Activated gamma-delta T cell treated with anti-CD3 and anti-CD28 coated beads, Interleukin-2, amount 50 U/mL, for 16 hours (primary cell): ENCODE measurements at places on chromosomes 13 and 19.

DNA sequence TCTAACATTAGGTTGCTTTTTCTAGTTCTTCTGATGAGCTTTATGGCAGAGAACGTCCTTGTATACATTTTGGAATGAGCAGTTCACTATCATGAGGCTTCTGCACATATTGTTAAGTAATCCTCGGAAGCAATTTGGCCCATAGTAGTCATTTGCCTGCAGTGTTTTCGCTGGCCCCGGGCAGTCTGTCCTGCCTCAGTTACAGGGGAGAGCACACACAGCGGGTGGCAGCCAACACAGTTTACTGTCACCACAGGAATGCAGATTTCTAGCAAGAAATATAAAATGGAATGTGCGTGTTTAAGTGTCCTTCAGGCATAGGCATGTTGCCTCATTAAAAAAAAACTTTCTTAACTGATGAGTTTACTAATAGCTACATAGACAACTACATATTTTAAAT is 71.5 kb upstream of the GJB6 start:
- no peak for DNase-seq

DNA sequence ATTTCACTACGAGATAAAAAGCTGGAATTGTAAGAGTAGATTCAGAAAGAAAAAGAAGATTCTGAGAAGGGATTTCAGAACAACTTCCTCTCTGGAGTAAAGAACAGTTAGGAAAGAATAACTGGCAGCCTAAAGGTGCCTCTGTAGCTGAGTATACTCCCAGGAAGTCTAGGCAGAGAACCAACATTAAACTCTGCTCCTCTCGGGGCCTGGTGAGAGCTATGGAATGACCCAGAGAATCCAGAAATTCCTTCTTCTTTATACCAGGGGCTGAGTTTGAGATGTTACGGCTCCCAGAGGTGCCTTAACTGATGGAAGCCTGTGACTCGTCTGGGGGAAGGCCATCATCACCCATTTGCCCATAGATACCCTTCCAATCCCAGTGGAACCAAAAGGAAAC is 39.1 kb downstream of the FAM216B start:
- DNase-seq = no peak

DNA sequence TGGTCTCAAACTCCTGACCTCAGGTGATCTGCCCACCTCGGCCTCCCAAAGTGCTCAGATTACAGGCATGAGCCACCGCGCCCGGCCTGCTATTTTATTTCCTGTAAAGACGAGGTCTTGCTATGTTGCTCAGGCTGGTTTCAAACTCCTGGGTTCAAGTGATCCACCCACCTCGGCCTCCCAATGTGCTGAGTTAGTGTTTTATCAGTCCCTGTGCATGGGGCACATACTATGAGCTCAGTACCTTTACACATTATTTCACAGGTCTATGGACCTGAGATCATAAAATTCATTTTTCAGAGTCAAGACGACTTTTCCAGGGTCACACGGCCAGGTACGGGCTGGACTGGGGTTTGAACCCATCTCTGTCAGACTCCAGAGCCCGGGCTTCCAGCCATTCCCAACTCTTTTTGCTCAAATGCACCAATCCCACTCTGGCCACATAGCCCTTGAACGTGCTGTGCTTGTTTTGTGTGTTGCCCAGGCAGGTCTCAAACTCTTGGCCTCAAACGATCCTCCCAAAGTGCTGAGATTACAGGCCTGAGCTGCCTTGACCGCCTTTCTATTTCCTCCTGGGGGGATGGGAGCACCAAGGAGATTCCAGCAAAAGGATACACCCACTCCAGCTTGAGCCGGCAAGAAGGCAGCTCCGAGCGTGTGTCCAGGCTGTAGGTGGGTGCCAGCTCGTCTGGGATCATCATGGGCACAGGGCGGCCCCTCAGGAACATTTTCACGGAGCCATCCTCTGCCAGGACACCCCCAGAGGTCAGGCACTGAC is 1.1 kb downstream of the EML2 start:
- no peak for DNase-seq

DNA sequence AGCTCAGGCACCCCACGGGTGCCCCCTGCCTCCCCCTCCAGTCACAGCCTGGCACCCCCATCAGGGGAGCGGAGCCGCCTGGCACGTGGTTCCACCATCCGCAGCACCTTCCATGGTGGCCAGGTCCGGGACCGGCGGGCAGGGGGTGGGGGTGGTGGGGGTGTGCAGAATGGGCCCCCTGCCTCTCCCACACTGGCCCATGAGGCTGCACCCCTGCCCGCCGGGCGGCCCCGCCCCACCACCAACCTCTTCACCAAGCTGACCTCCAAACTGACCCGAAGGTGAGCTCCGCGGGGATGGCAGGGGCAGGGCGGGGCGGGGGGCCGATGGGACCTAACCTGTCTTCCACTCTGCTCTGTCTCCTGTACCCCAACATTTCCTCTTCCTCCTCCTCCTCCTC is 25.0 kb downstream of the CKM start:
- DNase-seq = no peak

GRCh38 chr19:17070421-17070820 is 4.8 kb downstream of the HAUS8 start:
- DNase-seq = no peak

DNA sequence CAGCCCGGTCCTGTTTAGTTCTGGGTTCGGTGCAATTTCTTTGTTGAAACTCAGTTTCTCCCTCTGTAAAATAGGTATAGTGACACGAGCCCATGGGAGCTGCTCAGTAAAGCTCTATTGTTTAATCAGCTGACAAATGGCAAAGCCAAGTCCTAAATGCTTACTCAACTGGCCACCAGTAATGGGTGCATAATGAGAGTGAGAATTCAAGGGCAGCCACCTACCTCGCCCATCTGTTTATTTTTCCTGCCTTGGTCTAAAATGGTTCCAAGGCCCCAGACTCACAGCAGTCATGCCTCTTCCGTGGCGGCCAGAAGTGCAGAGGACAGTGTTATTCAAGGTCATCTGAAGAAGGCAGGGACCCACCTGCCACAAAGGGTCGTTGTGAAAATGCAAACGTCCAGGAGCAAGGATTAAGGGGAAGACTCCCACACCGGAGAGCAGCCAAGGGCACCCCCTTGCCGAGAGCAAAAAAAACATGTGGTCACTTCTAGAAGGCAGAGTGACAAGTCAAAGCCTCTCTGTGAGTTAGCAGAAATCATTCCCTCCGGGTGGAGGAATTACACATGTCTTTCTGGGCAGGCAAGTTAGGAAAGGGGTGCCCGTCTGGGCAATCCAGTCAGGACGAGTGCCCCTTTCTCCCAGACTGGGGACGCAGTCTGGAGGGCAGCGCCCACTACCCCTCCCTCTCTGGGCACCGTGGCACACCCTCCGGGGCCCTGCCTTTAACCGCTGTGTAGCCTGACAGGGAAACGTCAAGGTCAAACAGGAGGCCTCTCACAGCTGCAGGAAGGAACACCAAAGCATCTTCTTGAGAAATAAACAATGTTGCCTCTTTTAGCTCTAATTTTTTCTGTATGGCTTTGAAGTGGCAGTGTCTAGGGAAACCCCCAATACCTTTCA is 186.2 kb downstream of the FOXO1 start:
- no peak for DNase-seq

GRCh38 chr13:26558074-26558805 is 757 bp downstream of the WASF3 start:
- no peak for DNase-seq

DNA sequence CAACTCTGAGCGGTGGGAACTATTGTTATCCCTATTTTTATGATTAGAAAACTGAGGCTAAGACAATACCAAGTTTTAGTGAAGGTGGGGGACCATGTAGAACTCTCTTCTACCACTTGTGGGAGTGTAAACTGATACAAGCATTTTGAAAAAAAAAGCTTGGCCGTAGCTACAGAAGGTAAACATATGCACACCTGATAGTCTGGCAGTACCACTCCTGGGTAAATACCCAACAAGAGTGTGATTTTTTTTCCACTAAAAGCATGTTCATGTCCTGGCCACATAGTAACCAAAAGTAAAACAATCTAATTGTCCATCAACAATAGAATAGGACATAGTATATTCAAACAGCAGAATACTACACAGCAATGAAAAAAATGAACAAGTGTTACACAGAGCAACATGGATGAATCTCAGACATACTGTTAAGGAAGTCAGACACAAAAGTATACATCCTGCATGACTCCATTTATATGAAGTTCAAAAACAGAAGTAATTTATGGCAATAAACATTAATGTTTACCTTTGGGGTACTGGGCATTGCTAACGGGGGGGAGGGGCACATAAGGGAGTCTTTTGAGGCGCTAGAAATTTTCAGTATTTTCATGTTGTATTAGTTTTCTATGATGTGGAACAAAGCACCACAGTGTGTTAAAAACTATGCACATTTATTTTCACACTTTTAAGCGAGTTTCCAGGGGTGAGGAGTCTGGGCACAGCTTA is 6.4 kb upstream of the SPATA13 start:
- no peak for DNase-seq

- no peak for DNase-seq
Measured at GRCh38 chr13:105428811-105429210, 1106.7 kb downstream of the EFNB2 start.

- DNase-seq = no peak
Measured at GRCh38 chr19:3189702-3190469, 4.2 kb downstream of the NCLN start.

- no peak for DNase-seq
Measured at GRCh38 chr19:47183601-47184000, 47.4 kb downstream of the BBC3 start.

DNA sequence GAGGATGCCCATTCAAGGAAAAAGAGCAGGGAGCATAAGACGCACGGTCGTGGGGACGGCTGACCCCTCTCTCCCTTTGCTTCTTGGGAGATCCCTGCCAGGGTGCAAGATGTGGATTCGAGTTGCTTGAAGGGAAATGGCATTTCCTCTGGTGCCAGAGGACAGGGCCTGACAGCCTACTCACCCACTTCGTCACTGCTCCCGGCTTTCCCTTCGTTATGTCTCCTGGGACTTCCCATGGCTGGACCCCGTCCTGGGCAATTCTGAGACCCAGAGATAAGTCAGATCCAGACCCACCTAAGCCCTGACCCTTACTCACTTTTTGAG is 1.2 kb downstream of the TBC1D17 start:
- no peak for DNase-seq

DNA sequence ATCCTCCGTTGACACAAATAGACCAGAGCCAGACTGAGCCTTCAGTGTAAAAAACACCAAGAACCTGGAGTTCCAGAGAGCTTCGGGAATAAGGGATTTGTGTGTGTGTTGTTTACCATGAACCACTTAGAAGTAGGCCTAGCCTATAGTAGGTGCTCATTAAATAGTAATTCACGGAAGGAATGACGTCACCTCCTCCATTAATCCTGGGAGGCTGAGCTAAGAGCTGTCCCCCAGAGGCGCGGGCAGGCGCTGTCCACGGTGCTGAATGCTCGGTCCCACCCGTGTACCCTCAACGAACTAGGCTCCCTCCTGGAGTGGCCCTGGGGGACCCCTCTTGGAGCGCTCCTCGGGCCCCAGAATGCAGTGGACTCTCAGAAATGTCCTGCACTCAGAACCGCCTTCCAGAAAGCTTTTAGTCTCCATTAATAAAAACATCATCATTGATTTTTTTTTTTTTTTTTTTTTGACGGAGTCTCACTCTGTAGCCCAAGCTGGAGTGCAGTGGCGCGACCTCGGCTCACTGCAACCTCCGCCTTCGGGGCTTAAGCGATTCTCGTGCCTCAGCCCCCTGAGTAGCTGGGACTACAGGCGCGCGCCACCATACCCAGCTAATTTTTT is 6.5 kb downstream of the UNC13A start:
- DNase-seq = peak; percentile 19

DNA sequence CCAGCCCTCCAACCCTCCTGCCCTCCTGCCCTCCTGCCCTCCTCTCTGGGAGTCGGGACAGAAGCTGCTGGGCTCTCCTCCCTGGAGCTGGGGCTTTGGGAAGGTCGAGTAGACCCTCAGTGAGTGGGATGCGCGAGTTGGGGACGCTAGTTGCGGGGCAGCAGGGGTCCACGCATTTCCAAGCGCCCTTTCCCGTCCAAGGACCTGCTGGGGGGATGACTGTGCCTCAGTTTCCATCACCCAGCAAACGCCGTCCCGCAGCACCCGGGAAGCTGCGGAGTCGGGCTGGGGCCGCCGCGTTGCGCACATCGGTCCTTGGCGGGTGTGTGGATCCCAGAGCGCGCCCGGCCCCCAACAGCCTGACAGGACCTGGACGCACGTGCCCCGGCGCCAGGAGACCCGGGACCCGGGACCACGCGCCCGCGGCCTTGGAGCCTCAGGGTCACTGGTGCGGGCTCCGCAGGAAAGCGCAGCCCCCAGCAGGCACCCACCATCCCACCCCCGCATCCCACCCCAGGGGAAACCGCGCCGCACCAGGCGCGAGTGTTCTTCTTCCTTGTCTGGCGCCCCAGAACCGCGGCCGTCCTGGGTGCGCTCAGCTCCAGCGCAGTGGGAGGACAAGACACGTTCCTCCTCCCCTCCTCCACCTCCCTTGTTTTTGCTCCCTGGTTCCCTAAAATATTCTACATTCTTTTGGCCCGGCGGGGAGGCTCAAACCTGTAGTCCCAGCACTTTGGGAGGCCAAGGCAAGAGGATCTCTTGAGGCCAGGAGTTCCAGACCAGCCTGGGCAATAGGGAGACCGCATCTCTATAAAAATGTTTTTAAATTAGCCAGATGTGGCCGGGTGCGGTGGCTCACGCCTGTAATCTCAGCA is 9.2 kb downstream of the ONECUT3 start:
- no peak for DNase-seq

GRCh38 chr13:105319875-105320274 is 1215.6 kb downstream of the EFNB2 start:
- DNase-seq = no peak

DNA sequence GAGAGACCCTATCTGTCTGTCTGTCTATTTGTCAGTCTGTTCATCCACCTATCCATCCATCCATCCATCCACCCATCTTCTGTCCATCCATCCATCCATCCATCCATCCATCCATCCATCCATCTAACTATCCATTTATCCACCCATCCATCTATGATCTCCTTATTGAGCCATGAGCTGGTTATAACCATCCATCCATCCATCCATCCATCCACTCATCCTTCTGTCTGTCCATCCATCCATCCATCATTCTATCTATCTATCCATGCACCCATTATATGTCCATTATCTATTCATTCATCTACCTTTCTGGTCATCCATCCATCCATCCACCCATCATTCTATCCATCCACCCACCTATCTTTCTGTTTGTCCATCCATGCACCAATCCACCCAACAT is 44.6 kb downstream of the NWD1 start:
- DNase-seq = no peak

GRCh38 chr13:95341441-95341840 is 40.2 kb upstream of the ABCC4 start:
- no peak for DNase-seq

DNA sequence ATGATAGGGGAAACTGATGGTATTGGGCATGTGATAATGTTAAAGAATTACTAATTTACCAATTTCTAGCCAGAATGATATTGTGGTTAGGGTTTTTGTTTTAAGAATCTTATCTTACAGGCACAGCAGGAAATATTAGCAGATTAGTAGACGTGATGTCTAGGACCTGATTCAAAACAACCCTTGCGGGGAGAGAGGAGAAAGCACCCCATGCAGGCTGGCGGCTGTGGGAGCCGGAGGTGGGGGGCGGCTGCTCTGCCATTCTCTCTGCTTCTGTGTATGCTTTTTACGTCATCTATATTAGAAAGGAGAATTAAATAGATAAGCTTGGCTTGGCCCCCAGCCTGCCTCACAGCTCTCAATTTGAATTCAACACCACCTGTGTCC is 41.5 kb downstream of the MLLT1 start:
- DNase-seq = no peak

- DNase-seq = peak; percentile 77
Measured at GRCh38 chr19:344625-345319, at the start of gene MIER2. Gene MIER2 (minus strand): TSS chr19:344796. CDS start chr19:344782, 14 bp downstream.
